Urothelium cell line (cell line): ENCODE measurements at places on chromosomes 5 and 9.

DNA sequence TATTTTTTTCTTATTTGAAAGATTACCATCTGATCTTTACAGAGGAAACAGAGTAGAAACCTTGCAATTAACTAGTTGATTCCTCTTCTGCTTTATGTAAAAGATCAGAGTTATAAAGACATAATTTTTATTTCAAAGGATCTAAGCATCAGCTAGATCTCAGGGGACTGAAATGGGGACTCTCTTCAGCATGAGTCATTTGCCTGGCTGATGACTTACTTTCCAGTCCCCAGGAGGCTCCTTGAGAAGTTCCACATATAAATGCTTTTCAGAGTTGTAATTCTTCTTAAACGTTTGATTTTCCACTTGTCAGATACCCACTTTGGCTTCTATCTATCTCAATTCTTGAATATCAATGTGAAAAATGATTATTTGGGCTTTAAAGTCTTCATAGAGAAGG is 389.4 kb downstream of the RAB3C start:
- no peak for DNase-seq

DNA sequence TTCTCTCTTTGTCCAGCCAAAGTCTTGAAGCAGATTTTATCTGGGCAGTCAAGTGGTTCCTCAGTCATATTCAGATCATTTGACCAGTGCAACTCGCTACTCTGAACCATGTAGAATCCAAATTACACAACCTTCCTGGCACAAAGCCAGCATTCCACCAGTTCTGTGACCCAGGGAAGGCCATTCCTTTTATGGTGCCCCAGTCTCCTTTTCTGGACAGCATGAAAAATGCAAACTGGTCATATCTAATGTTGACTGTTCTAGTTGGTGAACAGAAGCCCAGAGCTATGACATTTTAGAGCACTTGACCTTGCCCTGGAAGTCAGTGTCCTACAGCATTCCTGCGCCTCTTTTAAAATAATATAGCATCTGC is 364.6 kb downstream of the BRINP1 start:
- DNase-seq: peak; percentile 20

DNA sequence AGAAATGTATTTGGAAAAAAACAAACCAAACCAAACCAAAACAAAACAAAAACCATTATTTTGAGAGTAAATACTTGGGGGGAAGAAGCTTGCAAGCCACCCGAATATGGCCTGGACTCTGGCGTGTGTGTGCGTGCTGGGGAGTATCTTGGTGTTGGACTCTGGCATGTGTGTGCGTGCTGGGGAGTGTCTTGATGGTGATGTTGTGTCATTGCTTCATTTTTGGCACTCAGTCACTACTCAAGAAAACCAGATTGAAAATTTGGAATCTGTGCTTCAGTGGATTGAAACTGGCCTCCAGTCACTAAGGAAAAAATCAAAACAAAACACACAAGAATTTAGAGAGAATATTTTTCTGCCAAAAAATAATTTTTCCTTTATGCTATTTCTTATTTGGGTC is 76.1 kb downstream of the ARRDC3 start:
- DNase-seq: no peak

- no peak for DNase-seq
Measured at GRCh38 chr5:132556153-132556762, 519 bp upstream of the RAD50 start.

- peak; percentile 43 for DNase-seq
Measured at GRCh38 chr5:134554319-134555222, 29.1 kb downstream of the JADE2 start.

DNA sequence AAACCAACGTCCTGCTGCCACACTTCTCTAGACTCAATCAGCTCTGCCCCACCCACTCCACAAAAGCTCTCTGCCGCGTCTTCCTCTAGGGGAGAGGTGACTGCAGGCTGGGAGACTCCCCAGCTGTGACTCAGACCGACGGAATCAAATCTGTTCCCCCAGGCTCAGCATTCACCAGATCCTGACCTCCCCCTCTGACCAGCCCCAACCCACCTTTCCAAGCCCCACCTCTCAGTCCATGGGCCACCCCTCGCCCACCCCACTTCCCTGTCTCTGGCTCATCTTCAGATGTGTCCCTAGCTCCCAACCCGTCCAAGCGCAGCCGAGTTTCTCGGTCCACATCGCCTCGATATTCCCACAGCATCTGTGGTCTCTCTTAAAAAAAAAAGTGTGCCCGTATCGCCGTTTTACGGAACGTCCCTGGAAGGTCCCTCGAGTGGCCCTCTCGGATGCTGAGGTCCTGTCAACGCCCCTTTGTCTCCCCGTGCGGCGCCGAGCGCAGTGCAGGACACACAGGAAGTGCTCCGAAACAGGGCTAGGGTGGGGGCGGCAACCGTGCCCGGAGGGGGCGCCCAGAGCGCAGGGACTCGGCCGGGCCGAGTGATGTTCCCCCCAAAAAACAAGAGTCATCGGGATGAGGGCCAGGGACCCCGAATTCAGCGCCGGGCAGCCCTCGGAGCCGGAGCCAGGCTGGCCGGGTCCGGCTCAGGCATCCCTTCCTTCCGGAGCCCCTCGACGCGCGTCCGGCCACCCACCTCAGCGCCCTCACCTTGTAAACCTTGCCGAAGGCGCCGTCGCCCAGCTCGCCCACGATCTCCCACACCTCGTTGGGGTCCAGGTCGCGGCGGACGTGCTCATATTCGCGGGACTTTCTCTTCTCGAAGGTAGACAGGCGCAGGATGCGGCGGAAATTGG is 649 bp downstream of the STK10 start:
- peak; percentile 68 for DNase-seq

DNA sequence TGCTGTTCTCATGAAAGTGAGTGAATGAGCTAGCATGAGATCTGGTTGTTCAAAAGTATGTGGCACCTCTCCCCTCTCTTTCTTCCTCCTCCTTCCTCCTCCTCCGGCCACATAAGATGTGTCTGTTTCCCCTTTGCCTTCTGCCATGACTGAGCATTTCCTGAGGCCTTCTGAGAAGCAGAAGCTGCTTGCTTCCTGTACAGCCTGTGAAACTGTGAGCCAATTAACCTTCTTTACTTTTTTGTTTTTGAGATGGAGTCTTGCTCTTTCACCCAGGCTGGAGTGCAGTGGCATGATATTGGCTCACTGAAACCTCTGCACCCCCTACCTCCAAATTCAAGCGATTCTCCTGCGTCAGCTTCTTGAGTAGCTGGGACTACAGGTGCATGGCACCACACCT is 6.1 kb downstream of the S100Z start:
- no peak for DNase-seq

- no peak for DNase-seq
Measured at GRCh38 chr9:38347271-38347671, 45.2 kb upstream of the ALDH1B1 start.

- no peak for DNase-seq
Measured at GRCh38 chr5:8944005-8944404, 601.9 kb downstream of the SEMA5A start.

- no peak for DNase-seq
Measured at GRCh38 chr9:86580688-86581087, 226.5 kb upstream of the TUT7 start.

GRCh38 chr5:78985725-78986223 is 664 bp upstream of the ARSB start:
- no peak for DNase-seq

DNA sequence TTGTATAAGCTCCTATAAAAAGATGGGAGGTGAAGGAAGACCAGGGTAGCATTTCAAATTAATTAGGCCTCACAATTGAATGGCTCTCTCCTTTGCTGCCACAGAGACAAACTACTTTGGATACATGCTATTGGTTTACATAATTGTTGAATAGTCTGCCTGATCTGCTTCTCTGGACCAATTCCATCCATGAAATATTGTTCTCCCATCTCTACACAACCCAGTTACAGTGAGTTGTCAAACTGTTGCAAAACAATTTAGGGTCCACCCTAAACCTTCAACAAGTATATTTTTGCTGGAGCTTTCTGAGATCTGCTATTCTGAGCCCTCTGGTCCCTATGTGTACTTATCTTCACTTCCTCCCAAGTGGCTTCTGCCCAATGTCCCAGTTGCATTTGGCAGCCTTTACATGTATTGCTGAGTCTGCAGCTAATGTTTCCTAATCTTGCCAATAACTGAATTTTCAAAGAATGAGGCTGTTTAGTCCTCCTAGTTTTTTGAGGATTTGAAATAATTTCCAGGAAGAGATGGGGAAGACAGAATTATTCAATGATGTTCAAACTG is 38.9 kb downstream of the AGTPBP1 start:
- DNase-seq: no peak

DNA sequence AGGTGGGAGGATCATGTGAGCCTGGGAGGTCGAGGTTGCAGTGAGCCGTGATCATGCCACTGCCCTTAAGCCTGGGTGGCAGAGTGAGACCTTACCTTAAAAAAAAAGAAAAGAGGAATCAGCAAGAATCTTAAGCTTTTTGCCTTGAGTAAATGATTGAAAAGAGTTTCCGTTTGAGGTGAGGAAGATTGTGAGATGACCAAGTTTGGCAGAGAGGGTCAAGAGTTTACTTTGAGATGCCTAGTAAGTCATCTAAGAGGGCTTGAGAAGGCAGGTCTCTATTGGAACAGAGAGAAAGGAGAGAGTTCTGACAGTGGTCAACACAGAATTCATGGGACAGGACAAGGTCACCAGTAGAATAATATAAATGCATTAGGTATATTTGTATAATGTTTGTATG is 572.1 kb downstream of the TLE4 start:
- DNase-seq: no peak

- no peak for DNase-seq
Measured at GRCh38 chr5:124771761-124772160, 25.3 kb upstream of the ZNF608 start.

- no peak for DNase-seq
Measured at GRCh38 chr5:69285448-69286116, 47.0 kb downstream of the CCDC125 start.

DNA sequence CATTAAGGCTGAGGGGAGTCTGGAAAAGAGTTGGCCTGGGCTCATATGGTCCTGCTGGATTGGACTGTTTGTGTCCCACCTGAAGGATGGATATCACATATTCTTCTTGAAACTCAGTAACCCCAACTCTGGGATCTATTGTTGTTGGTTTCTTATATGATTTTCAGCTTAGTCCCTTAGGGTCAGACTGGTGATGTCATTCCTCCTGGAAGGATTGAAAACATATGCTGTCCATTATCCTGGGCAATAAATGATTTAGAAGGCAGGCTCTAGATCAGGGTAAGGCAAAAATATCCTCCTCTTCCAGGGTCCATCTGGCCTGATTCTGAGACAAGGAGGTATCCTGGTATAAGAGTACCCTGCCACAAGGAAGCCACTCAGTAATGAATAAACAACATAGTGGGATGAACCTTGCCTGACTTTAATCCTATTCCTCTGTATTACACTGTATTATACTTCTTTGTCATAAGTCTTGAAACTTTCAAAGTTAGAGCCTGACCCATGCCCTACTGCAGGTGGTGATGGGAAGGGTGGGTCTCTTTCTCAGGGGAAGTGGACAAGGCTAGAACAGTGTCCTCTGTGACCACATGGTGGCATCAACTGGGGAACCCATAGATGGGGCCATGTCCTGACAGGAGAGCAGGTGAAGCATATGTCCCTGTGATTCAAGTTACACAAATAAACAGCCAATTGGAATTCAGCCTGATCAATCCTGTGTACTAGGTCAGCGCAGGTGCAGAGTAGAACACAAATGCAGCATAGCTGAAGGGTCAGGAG is 454.4 kb upstream of the TRPC7 start:
- DNase-seq: no peak

GRCh38 chr5:50766042-50766441 is 99.6 kb downstream of the PARP8 start:
- DNase-seq: no peak

DNA sequence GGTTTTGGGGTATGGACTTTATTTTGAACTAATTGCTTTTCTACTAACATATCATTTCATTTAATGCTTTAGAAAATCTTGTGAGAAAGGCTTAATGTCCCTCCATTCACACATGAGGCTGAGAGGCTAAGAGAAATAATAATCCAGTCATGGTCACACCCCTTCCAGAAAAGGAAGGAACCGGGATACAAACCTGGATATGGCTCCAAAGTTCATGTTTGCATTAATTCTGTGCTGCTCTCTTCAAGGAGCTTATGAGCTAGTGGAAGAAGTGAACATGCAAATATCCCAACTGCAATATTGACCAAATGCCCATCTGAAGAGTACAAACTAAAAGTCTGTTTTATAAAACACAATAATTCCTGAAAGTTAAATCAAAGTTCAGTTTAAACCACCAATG is 732.1 kb upstream of the RIOK2 start:
- no peak for DNase-seq

GRCh38 chr5:25006237-25006636 is 361.5 kb upstream of the CDH10 start:
- DNase-seq: no peak

GRCh38 chr9:38066914-38067858 is 1.8 kb downstream of the SHB start:
- no peak for DNase-seq

DNA sequence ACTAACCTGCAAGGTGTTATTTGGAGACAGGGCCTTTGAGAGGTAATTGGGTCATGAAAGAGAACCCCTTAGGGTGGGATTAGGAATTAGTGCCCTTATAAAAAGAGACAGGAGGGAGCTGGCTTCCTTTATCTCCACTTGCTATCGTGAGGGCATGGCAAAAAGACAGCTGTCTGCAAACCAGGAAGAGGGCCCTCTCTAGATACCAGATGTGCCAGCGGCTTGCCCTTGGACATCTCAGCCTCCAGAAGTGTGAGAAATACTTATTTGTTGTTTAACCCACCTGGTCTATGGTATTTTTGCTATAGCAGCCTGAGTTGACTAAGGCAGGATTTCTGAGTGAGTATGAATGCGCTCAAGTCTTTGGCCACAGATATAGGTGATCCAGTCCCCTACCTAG is 978 bp upstream of the RGS14 start:
- DNase-seq: no peak

GRCh38 chr5:44952376-44952775 is 143.6 kb downstream of the MRPS30 start:
- peak; percentile 44 for DNase-seq

DNA sequence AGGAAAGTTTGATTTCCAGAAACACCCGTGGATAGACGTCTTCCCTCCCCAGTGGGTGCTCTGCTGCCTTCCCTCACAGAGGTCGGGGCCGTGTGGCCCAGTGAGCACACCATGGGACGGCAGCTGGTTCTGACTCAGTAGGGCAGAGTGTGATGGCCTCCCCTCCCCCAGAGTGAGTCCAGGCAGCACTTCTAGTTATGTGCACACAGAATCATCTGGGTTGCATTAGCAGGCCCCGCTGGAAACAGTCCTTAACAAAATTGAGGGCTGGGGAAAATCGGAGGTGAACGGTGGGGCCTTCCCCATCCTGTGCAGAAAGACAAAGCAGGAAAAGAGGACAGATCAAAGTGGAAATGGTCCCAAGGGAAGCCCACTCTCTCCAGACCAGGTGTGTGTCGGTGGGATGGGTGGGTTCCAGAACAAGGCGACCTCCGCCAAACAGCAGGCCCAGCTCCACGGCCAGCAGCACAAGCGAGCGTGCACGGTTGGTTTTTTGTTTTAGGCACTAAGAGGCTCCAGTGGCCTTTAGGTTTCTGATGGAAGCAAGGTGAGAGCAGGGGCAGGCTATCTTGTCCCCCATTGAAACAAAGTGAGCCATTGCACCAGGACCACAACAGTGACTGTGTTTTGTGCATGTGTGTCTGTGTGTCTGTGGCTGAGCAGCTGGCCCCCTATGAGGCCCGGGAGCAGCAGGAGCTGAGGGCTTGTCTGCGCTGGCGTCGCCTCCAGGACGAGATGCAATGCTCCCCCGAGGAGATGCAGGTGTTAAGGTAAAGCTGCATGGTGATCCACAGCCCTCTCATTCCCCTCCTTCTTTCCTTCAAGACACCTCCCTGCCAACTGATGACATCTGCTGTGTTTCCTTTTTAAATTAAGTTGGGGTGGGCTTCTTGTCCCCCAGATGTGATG is 201.5 kb downstream of the AOPEP start:
- peak; percentile 20 for DNase-seq
